Hepatocyte (in vitro differentiated cells): ENCODE measurements at places on chromosomes 12 and 14. TPM values are rescaled to one million over a fixed set of nuclear protein-coding genes. Genes with fewer than 3 reads are reported as not detected.

- H3K4me3 ChIP-seq = no peak overlapping the region
- no peak for DNase-seq
- H3K36me3 ChIP-seq = no peaks in the 10 kb centered on the region
- H3K4me1 ChIP-seq = peaks cover 8% of the 10 kb centered on the region
- no peaks in the 10 kb centered on the region for H3K27me3 ChIP-seq
- no peak overlapping the region for H3K27ac ChIP-seq
Observed at GRCh38 chr12:51051787-51052186, 3.7 kb downstream of the LETMD1 start.

DNA sequence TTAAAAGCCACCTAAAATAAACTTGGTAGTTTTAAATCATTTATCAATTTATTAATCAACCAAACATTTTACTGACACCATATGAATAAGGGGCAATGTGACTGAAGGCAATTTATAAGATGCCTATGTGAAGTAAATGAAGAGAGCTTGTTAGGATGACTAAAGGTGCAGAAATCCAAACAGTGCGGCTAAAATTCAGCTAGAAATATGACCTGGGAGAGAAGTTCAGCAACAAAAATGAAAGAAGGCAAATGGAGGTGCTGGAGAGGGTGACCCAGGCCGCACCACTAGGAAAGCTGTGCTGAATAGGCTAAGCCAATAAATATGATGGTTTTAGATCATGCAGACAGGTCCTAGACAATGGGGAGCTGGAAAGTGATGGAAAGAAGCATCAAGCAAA lies 403.7 kb downstream of the BTG1 start:
- H3K27me3 ChIP-seq = no peaks in the 10 kb centered on the region
- H3K4me3 ChIP-seq = no peak overlapping the region

DNA sequence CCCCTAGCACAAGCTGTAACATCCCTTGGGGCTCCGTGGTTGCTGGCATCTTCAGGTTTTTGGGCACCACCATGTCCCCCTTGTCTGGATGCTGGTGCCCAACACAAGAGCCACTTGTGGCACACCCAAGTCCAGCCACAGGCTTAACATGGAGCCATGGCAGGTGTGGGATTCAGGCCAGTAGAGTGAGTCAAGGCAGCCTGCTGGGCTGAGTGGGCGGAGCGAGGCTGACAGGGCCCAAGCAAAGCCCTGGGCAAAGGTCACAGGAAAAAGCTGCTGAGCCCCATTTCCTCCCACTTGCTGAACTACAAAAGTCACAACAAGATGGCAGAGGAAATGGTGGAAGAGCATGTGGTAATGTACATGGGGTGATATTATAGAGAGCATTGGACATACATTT lies 950.7 kb upstream of the FLRT2 start:
- no peaks in the 10 kb centered on the region for H3K4me1 ChIP-seq
- no peaks in the 10 kb centered on the region for H3K36me3 ChIP-seq
- H3K4me3 ChIP-seq = no peak overlapping the region
- no peaks in the 10 kb centered on the region for H3K27me3 ChIP-seq
- H3K27ac ChIP-seq = no peak overlapping the region

DNA sequence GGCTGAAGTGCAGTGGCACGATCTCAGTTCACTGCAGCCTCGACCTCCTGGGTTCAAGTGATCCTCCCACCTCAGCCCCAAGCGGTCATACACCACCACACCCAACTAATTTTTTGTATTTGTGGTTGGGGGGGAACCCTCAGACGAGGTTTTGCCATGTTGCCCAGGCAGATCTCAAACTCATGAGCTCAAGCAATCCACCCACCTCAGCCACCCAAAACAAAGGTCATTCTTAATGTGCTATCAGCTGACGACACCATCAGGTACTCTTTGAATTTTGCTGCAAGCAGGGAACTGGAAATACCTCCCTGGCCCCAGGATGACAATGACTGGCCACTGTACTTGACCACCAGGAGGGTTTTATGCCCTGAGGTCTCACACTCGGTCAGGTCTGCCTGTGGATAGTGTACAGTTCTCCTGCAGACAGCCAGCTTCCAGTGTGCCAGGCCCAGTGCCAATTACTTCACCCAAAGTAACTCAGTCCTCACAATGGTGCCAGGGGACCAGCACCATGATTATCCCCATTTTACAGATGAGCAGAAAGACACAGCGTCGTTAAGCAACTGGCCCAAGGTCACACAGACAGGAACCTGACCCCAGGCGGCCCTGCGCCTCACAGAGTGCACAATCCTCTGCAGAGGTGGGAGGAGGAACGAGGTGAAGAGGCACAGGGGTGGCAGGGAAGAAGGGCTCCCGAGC lies 42.9 kb downstream of the ITPK1 start:
- H3K27me3 ChIP-seq = no peaks in the 10 kb centered on the region
- DNase-seq = no peak
- H3K4me3 ChIP-seq = no peak overlapping the region

DNA sequence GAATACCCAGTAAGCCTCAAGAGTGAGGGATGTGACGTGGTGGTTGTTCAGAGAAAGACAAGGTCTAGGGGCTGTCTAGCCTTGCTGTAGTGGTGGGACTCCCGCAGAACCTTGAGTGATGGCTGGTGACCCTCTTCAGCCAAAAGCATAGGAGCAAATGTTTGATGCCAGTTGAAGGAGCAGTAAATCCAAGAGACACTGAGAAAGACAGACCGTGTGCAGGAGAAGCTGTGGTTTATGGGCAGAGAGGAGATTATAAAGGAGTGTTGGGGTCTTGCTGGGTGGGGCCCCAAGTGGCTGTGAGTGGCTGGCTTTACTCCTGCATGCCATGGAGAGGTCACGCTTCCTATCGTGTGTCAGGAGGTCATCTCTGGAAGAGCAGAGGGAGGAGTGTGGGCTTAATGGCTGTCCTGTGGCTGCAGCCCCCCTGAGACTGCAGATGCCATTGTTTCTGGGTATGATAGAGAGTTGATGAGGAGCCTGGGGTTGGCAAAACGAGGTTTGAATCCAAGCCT lies 152.0 kb upstream of the CCND2 start:
- no peaks in the 10 kb centered on the region for H3K36me3 ChIP-seq
- H3K4me1 ChIP-seq = peaks cover 3% of the 10 kb centered on the region
- H3K4me3 ChIP-seq = no peak overlapping the region
- H3K27me3 ChIP-seq = no peaks in the 10 kb centered on the region

DNA sequence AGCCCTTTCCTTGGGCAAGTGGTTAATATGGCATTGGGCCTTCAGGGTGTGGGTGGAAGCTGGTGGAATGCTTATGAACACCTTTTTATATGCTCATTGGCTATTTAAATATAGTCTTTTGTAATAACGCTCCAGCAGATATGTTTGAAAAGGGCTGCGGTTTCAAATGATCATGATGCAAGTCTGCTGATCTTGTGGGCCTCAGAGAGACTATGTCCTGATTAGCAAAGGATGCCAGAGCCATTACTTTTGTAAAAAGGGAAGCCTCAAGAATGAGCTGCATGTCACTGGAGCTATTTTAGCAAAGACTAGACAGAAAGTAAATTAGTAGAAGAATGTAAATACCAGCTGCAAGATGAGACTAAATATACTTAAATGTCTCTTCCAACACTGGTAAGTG lies 200.5 kb downstream of the GXYLT1 start:
- DNase-seq = no peak
- H3K4me1 ChIP-seq = no peaks in the 10 kb centered on the region
- no peak overlapping the region for H3K4me3 ChIP-seq
- H3K36me3 ChIP-seq = no peaks in the 10 kb centered on the region
- no peaks in the 10 kb centered on the region for H3K27me3 ChIP-seq

STAB2 gene
- total RNA-seq = 0.08 TPM in 1 of 2 replicates, not detected in the other

GRCh38 chr12:81329085-81329484 lies 251.2 kb downstream of the ACSS3 start:
- no peaks in the 10 kb centered on the region for H3K36me3 ChIP-seq
- peak; percentile 12 for DNase-seq
- no peaks in the 10 kb centered on the region for H3K27me3 ChIP-seq

GRCh38 chr12:17108877-17109541 lies 503.0 kb upstream of the LMO3 start:
- no peaks in the 10 kb centered on the region for H3K27me3 ChIP-seq
- no peaks in the 10 kb centered on the region for H3K4me1 ChIP-seq
- no peaks in the 10 kb centered on the region for H3K36me3 ChIP-seq

RHEBL1 gene
- 0.30 TPM in 1 of 2 replicates, not detected in the other for total RNA-seq

DNA sequence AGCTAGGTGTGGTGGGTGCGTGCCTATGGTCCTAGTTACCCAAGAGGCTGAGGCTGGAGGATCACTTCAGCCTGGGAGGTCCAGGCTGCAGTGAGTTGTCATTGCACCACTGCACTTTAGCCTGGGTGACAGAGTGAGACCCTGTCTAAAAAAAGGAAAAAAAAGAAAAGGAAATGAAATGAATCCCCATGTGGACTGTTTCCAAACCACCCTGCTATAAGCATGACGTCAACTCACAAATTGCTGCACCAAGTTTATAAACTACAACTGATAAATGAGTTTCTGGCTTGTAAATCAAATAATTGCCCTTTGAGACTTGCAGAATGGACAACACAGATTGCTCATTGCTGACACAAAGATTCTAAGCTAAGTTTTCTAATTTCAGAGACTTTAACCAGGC lies 51.0 kb upstream of the STK38L start:
- H3K36me3 ChIP-seq = no peaks in the 10 kb centered on the region
- no peak overlapping the region for H3K4me3 ChIP-seq
- peaks cover 33% of the 10 kb centered on the region for H3K4me1 ChIP-seq
- no peaks in the 10 kb centered on the region for H3K27me3 ChIP-seq
- peak overlapping the region; percentile 65 for H3K27ac ChIP-seq
- peak; percentile 43 for DNase-seq

GRCh38 chr12:41013881-41014642 lies 174.1 kb upstream of the PDZRN4 start:
- no peak for DNase-seq
- no peaks in the 10 kb centered on the region for H3K27me3 ChIP-seq
- no peaks in the 10 kb centered on the region for H3K4me1 ChIP-seq
- H3K4me3 ChIP-seq = no peak overlapping the region

DNA sequence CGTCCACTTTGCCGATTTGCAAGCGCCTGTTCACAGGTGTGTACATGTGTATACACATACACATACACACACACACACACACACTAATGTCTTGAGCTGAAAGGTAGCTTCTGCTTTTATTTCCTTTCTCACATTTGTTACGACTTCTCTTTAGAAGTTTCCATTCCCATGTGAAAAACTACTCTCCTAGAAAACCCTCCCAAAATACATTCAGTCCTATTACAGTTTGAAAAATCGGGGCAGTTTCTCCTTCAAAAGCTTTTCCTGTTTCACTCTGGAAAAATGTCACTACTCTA lies 3.9 kb downstream of the BLTP3B start:
- peaks cover 9% of the 10 kb centered on the region for H3K4me1 ChIP-seq
- H3K27ac ChIP-seq = no peak overlapping the region
- H3K4me3 ChIP-seq = no peak overlapping the region

GRCh38 chr12:125966641-125967040 lies 901.4 kb downstream of the AACS start:
- H3K4me1 ChIP-seq = no peaks in the 10 kb centered on the region
- no peaks in the 10 kb centered on the region for H3K27me3 ChIP-seq
- DNase-seq = no peak
- H3K36me3 ChIP-seq = no peaks in the 10 kb centered on the region

GRCh38 chr12:7934091-7934888 lies 1.7 kb downstream of the SLC2A3 start:
- peak overlapping the region; percentile 86 for H3K27ac ChIP-seq
- H3K4me1 ChIP-seq = no peaks in the 10 kb centered on the region
- no peaks in the 10 kb centered on the region for H3K36me3 ChIP-seq
- no peaks in the 10 kb centered on the region for H3K27me3 ChIP-seq
- no peak for DNase-seq

- no peaks in the 10 kb centered on the region for H3K27me3 ChIP-seq
- no peaks in the 10 kb centered on the region for H3K36me3 ChIP-seq
- H3K27ac ChIP-seq = peak overlapping the region; percentile 81
- no peak for DNase-seq
Observed at GRCh38 chr12:3921526-3921925, 48.3 kb upstream of the PARP11 start.

GRCh38 chr14:79690960-79691359 lies 520.3 kb downstream of the DIO2 start:
- no peaks in the 10 kb centered on the region for H3K4me1 ChIP-seq
- H3K4me3 ChIP-seq = no peak overlapping the region
- no peak overlapping the region for H3K27ac ChIP-seq
